ENCODE measurements at places on chromosomes 11 and 22. TPM values are rescaled to one million over a fixed set of nuclear protein-coding genes. Genes with fewer than 3 reads are reported as not detected.

Gene MMP8
- polyA plus RNA-seq: not detected

- H3K27ac ChIP-seq: no peak overlapping the region
- DNase-seq: no peak
- peaks cover 8% of the 10 kb centered on the region for H3K4me1 ChIP-seq
Measured at GRCh38 chr22:30445438-30446145, 20.0 kb downstream of the MTFP1 start.

Gene HIC2
- polyA plus RNA-seq: 1.2 TPM

GRCh38 chr11:124301548-124301947 lies 12.2 kb downstream of the OR8D1 start:
- no peaks in the 10 kb centered on the region for H3K4me1 ChIP-seq
- DNase-seq: no peak
- H3K27me3 ChIP-seq: no peaks in the 10 kb centered on the region
- no peak overlapping the region for H3K4me3 ChIP-seq

GRCh38 chr11:69443138-69443967 lies 38.1 kb upstream of the LINC01488 start:
- H3K36me3 ChIP-seq: no peaks in the 10 kb centered on the region
- H3K27me3 ChIP-seq: no peaks in the 10 kb centered on the region
- H3K27ac ChIP-seq: peak overlapping the region; percentile 91

Gene LRRC32
- polyA plus RNA-seq: 0.19 TPM

- no peaks in the 10 kb centered on the region for H3K27me3 ChIP-seq
- H3K4me3 ChIP-seq: no peak overlapping the region
- no peaks in the 10 kb centered on the region for H3K4me1 ChIP-seq
Measured at GRCh38 chr11:1299621-1300020, 9.8 kb downstream of the TOLLIP start.

DNA sequence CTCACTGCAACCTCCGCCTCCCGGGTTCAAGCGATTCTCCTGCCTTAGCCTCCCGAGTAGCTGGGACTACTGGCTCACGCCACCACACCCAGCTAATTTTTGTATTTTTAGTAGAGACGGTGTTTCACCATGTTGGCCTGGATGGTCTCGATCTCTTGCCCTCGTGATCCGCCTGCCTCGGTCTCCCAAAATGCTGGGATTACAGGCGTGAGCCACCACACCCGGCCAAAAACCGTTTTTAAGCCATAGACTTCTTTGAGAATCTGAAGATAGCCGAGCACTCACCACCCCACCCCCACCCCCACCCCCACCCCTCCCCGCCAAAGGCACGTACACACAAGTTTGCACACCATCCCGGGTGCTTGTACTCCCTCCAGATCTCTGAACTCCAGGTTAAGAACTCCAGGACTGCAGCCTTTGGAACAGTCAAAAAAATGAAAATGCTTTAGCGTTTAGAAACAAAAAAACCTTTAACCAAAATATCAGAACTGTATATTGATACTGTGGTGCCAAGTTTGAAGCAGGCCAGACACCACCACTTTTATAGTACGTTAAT lies 1.5 kb downstream of the CRKL start:
- H3K27me3 ChIP-seq: no peaks in the 10 kb centered on the region
- peak; percentile 42 for DNase-seq
- H3K4me3 ChIP-seq: peak overlapping the region; percentile 98
- no peaks in the 10 kb centered on the region for H3K36me3 ChIP-seq

Gene HMBS
- 69.4 TPM for polyA plus RNA-seq

Data from SK-N-SH (cell line).